MG63 (cell line): ENCODE measurements at places on chromosomes 12 and 14. TPM values are rescaled to one million over a fixed set of nuclear protein-coding genes. Genes with fewer than 3 reads are reported as not detected.

P2RX2 gene
- not detected in 2 replicates for total RNA-seq

PRH2 gene
- not detected in 2 replicates for total RNA-seq

PKP2 gene
- total RNA-seq = 7.4 and 10.6 TPM in 2 replicates

PRKCH gene
- 5.3 and 6.0 TPM in 2 replicates for total RNA-seq

MDM1 gene
- total RNA-seq = 8.0 and 12.6 TPM in 2 replicates
